ENCODE measurements at places on chromosomes 7 and 10.

DNA sequence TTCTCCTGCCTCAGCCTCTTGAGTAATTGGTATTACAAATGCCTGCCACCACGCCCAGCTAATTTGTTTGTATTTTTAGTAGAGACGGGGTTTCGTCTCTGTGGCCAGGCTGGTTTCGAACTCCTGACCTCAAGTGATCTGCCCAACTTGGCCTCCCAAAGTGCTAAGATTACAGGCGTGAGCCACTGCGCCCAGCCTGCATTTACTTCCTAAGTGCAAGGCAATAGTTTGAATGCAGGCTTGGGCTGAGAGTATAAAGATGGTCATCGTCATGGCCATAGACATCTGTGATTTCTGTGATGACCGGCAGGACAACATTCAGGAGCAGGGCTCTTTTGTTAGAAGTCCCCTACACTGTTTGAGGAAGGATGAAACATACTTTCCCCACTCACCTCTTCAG, 393.9 kb upstream of the SHH start:
- DNase-seq: no peak

GRCh38 chr7:142131439-142132185, 20.1 kb downstream of the MGAM2 start:
- no peak for DNase-seq

GRCh38 chr7:137753948-137754851, 92.6 kb downstream of the DGKI start:
- no peak for DNase-seq

DNA sequence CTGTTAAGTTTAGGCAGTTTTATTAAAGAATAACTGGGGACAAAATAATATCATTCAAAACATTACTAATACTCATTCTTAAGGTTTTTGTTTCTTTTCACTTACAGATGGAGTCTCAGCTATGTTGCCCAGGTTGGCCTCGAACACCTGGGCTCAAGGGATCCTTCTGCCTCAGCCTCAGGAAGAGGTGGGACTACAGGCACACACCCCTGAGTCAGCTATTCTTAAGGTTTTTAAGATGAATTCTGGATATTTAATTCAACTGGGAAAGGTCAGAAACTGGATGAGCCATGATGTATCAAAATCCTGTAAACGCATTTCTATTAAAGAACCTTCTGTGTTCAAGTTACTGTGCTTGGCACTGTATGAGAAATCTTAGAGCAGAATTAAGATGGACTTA, 3.5 kb downstream of the OAT start:
- no peak for DNase-seq

DNA sequence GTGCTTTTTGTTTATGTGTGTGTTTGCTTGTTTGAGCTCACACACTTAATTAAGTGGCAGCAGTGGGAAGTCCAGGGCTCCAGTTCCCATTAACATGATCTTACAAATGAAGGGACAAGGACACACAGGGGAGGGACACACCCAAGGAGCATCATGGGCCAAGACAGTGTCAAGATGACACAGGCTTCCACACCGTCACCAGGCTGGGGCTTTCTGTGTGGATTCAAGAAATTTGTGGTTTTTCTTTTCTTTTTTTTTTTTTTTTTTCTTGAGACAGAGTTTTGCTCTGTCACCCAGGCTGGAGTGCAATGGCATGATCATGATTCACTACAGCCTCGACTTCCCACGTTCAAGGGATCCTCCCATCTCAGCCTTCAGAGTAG, 173.6 kb downstream of the KIAA1217 start:
- no peak for DNase-seq

GRCh38 chr7:40402661-40403060, 267.9 kb downstream of the SUGCT start:
- DNase-seq: no peak

GRCh38 chr7:66696774-66697191, 43.8 kb upstream of the RABGEF1 start:
- peak; percentile 58 for DNase-seq

DNA sequence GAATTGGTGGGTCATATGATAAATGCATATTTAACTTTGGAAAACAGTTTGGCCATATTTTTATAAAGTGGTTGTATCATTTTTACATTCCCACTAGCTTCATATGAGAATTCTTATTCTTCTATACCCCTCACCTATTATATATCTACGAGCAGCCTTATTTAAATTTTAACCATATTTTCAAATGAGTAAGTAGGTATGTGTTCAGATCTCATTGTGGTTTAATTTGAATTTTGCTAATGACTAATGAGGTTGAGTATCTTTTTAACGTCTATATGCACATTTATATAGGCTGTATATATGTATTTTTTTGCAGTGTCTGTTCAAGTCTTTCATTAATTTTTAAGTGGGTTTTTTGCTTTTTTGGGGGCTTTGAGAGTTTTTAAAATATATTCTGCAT, 14.2 kb downstream of the RAB18 start:
- DNase-seq: no peak

DNA sequence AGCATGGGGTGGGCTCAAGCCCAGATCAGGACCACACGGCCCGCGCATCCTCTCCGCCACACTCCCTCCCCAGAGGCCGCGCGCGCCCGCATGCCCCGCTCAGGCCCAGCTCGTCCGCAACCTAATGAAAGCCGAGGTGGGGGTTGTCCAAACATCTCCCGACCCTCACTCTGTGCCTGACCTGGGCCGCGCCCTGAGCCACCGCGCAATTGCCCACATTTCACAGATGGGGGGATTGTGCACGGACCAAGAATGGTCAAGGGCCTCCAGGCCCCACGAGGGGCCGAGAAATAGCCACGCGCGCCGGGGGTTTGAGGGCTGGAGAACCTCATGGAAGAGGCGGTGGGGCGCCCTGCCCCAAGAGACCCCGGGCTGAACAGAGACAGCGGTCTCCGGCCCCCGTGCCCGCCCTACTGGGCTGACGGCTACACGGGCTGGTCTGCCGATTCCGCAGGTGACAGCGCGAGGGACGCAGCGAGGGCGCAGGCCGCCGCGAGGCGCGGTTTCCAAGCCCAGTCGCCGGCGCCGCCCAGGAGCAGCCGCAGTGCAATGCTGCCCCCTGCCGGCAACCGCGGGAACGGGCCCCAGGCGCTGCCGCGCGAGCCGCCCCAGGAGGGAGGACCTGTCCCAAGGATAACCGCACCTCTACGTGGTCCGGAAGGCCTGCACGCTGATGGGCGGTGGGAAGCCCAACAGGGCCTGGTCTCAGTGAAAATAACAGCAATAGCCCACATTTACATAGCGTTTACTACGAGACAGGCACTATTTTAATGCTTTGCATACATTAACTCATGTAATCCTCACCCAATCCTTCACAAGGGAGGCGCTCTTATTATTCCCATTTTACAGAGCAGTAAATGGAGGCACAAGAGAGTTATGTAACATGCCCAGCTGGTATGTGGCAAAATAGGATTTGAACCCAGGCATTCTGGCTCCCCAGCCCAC, 10.5 kb upstream of the GRID1 start:
- no peak for DNase-seq

DNA sequence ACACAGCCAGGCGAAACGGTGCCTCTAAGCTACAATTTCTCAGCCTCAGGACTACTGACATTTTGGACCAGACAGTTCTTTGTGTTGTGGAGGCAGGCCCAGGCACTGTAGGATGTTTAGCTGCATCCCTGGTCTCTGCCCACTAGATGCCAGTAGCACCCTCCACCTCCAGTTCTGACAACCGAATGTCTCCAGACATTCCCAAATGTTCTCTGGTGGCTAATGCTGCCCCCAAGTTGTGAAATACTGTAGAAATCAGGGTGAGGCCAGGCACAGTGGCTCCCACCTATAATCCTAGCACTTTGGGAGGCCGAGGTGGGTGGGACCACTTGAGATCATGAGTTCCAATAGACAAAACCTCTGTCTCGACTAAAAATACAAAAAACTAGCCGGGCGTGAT, 18.2 kb downstream of the HNRNPF start:
- DNase-seq: no peak

DNA sequence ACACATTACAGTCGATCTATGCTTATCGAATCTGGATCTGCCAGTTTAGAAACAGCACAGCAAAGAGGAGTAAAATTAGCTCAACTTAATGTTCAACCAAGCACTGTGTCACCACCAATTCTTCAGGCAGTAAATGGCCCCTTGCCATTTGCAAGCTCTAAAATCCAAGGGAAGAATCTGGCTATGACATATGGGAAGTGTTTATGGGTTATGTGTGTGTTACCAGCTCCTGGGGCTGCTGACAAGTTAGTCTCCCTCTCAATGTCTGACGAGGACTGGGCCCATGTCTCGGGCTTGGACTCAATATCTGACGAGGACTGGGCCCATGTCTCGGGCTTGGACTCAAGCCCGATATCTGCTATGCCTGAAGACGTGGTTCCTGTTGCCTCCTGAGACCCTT, 5.7 kb upstream of the ITIH2 start:
- DNase-seq: no peak

GRCh38 chr10:59362144-59362958, at the start of gene FAM13C:
FAM13C (minus strand) TSS chr10:59362549; CDS start chr10:59362460, 89 bp downstream.
- DNase-seq: no peak

- no peak for DNase-seq
Measured at GRCh38 chr7:22576612-22577469, 76.9 kb upstream of the STEAP1B start.

GRCh38 chr10:32929634-32930033, 28.4 kb downstream of the ITGB1 start:
- DNase-seq: no peak

- DNase-seq: no peak
Measured at GRCh38 chr10:13634207-13634606, 47.4 kb downstream of the PRPF18 start.

- no peak for DNase-seq
Measured at GRCh38 chr7:141563956-141564623, 12.9 kb downstream of the AGK start.

DNA sequence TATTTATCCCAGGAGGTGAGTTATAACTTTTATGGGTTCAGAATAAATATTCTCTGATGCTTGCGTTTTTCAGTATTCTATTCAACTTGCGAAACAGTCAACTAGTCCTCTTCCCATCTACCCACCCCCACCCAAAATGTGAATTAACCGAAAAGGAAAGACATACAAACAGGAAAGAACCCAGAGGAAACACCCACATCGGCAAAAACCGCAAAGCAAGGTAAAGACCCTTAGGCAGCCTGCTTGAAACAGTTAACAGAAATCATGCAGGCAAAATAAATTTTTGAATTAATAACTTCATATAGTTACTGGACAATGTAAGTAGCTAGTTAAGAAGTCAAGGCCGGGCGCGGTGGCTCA, 5.4 kb downstream of the ZC3HAV1 start:
- DNase-seq: no peak

DNA sequence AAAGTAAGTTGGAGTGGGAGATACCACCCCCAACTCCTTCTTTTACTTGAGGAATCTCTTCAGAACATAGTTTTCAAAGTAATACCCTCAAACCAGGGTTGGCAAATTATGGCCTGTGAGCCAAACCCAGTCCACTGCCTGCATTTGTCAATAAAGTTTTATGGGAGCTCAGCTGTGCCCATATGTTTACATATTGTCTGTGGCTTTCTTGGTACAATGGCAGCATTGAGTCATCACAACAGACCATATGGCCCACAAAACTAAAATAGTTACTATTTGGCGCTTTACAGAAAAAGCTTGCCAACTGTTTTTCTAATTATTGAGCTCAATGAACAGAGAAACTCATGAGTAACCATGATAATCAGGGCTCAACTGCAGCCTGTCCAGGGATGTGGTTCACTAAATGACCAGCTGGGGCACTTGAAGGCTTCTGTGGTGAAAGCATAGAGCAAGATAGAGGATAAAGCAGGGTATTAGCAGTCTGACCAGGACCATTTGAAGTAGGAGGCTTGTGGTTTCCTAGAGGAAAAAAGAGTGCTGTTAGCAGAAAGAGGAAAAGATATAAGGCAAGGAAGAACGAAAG, 196.0 kb upstream of the GRB10 start:
- DNase-seq: no peak

DNA sequence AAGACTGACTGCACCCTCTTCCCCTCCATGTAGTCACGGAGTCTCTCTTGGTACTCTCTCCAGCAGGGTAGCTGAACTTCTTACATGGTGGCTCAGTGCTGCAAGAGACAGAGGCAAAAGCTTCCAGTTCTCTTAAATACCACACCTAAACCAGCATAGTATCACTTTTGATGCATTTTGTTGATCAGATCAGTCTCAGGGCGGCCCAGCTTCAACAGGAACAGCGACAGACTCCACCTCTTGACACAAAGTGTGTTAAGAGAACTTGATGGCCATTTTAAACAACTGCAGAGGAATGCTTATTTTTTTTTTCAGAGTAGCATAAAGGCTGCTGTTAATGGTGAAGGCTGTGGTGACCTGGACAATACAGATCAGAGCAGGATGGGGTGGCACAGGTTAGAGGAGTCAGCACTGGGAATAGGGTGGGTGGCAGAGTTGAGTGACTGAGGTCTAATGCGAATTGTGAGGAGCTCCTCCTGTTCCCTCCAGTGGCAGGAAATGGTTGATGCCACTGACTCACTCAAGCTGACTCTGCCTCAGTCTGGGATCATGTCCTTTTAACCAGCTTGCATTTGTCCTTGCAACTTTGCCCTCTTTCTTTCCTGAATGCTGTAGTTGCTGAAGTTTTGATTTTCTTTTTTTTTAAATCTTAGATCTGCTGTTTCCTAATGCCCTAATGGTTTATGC, 17.3 kb downstream of the MGAM start:
- no peak for DNase-seq

GRCh38 chr10:12566161-12567115, 217.1 kb downstream of the CAMK1D start:
- no peak for DNase-seq

DNA sequence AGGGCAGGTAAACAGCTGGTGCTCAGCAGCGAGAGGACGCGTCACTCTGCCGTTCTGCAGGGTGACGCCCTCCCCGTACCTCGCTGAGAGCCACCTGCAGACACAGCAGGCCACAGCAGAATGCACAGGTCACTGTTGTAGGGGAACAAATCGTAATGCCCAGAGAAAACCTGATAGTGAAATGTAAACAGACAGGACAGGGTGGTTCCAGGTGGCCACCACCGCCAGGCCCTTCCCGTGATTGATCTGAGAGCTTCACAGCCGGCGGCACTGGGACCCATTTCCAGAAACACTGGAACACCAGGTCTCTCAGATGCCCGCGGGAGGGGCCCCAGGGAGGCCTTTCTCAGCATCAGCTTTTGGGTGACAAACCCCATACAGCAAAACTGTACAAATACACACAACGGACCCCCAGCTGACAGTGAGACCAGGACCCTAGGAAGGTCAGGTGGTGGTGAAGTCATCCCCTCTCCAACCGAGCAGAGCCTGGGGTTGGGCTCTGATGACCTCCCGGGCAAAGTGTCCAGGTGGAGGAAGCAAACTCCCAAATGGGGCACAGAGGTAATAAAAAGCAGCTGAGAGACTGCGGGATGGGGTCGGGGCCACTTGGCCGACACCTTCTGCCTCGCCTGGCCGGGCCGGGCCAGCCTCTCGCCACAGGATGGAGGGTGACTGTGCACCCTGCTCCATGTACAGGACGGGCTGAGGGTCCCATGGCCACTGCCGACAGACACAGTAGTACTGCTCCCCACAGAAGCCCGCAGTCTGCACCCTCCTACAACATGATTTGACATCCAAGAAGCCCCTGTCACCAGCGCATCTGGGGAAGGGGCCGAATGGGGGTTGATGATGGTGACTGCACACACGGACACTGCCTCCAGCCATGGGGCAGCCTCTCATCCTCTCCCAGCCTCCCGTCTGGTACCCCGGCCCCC, 4.6 kb downstream of the BHLHA15 start:
- no peak for DNase-seq

- DNase-seq: no peak
Measured at GRCh38 chr10:31586723-31587638, 268.0 kb downstream of the ZEB1 start.

- DNase-seq: no peak
Measured at GRCh38 chr7:93238748-93239147, 6.6 kb downstream of the VPS50 start.

- no peak for DNase-seq
Measured at GRCh38 chr10:132634947-132635271, 97.3 kb downstream of the INPP5A start.

All from HFF-Myc (cell line).